ENCODE measurements at places on chromosomes 1 and 21. TPM values are rescaled to one million over a fixed set of nuclear protein-coding genes. Genes with fewer than 3 reads are reported as not detected.

DNA sequence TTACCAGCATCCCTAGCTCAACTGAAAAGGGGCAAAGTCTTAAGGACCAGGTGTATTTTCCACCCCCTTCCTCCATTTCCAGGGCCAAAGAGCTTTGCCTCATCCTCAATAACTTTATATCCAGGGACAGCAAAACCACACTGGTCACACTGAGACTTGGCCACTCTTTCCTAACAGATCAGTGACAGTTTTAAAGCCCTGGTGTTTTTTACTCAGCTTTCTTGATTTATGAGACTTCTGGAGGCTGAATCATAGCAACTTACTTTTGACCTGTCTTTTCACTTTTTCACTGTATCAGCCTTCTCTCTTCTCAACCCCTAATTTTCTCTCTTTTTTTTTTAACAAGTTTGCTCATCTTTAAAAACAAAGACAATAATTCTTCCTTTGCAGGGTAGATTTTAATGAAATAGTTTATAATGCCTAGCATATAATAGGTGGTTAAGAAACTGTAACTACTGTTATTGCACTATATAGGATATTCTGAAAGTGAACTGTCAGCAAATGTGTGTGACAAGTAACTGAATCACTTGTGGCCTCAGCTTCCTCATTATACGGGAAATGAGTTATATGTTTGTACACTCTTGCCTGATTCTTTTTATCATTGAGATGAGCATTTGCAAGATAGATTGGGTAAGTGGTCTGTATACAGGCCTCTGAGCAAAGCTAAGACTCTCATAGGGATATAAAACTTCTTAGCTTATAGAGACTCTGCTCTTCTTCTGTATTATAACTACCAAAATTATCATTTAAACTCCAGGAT, 19.7 kb upstream of the DYNLT5 start:
- no peak for DNase-seq

- DNase-seq, result no peak
Observed at GRCh38 chr1:245537992-245538391, 383.2 kb downstream of the KIF26B start.

DNA sequence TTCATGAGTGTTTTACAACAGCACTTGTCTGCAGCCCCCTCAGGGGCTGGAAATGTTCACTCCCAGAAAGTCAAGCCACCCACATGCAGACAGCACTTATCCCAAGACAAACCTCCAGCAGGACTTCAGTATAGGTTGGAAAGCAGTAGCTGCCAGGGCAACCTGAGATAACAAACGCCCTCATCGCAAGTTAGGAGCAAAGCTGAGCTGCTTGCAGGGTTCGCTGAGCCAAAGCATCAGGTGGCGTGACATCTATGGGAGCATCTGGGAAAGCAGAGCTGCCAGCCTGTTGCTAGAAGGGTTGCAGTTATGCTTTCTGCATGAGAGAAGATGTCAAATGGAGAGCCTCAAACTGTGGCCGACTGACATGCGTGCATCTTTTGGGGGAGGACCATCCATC, 4.2 kb upstream of the STXBP3 start:
- peak; percentile 38 for DNase-seq

- DNase-seq, result no peak
Observed at GRCh38 chr1:7519861-7520395, 251.2 kb upstream of the VAMP3 start.

DNA sequence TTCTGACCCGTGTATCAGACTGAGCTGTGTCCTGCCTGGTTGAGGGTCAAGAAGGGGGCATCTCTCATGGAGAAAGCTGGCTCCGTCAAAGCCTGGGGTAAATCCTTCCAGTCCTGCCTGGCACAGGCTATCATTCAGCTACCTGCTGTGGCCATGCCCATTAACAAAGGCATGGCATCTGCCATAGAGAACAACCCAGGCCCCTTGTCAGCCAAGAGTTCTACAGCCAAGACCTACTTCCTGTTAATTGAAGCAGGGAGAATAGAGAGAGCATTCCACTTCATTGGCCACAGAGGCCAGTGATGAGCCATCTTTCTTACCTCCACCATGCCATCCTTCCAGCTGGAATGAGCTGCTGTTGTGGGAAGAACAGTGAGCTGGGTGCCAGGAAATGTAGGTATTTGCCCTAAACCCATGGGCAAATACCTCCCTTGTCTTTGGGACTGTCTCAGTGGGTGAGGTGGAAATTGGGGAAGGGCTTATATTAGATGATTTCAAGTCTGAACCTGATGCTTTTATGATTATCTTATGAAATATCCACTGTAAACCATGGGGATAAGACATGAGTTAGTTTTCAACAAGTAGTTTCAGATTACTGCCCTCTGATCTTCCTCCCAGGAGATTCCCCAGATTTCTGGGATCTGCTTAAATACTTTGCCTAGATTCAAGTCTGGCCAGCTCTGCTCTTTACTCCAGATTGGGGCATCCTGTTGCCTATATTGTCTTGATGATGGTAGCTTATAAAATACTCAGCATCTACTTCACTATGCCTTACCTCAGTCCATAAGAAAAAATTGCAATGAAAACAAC, 11.2 kb upstream of the KCNQ4 start:
- DNase-seq, result no peak

- peak; percentile 42 for DNase-seq
Observed at GRCh38 chr1:32215629-32216480, 6.3 kb downstream of the TMEM234 start.

- peak; percentile 20 for DNase-seq
Observed at GRCh38 chr1:19156676-19157075, 53.4 kb downstream of the UBR4 start.

CSF3R gene
- 3.1 TPM for polyA plus RNA-seq

IGSF9 gene
- polyA plus RNA-seq, result 19.3 TPM

Data from renal pelvis (tissue), 12 donors.